ENCODE measurements at places on chromosomes 12 and 14. TPM values are rescaled to one million over a fixed set of nuclear protein-coding genes. Genes with fewer than 3 reads are reported as not detected.

- H3K36me3 ChIP-seq: no peaks in the 10 kb centered on the region
- H3K4me3 ChIP-seq: no peak overlapping the region
- H3K27ac ChIP-seq: no peak overlapping the region
- no peaks in the 10 kb centered on the region for H3K27me3 ChIP-seq
Measured at GRCh38 chr12:67545298-67545697, 103.2 kb upstream of the DYRK2 start.

- DNase-seq: no peak
- H3K4me1 ChIP-seq: peaks cover 6% of the 10 kb centered on the region
- no peaks in the 10 kb centered on the region for H3K36me3 ChIP-seq
- no peaks in the 10 kb centered on the region for H3K27me3 ChIP-seq
Measured at GRCh38 chr12:39405580-39405979, 37.3 kb downstream of the KIF21A start.

GRCh38 chr14:31700282-31701074, 139.3 kb downstream of the NUBPL start:
- peaks cover 23% of the 10 kb centered on the region for H3K36me3 ChIP-seq
- H3K27ac ChIP-seq: no peak overlapping the region
- DNase-seq: no peak
- H3K4me1 ChIP-seq: peaks cover 10% of the 10 kb centered on the region
- no peaks in the 10 kb centered on the region for H3K27me3 ChIP-seq
- H3K4me3 ChIP-seq: no peak overlapping the region

DNA sequence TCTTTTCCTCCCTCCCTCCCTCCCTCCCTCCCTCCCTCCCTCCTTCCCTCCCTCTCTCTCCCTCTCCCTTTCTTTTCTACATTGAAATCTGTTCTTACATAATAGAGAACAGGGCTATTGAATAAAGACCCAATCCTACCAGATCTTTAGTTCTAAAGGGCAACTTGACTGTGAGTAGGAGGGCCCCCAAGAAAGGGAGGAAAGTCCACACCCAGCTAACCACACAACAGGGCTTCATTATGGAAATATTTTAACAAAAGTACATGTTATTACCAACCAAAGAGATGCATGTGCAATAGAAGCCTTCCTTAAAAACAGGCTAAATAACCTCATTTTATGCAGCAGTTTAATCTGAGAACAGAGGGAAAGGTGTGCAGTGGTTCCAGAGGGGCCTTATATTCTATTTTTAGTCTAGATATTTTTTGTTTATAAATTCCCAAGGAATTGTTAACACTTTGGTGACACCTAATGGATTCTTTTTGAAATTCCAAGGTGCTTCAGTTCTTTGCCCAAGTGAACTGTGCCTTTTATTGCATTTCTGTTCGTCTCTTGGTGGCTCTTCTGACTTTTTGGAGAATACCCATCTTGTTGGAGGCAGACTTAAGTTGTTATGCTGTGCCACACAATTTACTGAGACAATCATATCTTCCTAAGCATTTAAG, 63.0 kb downstream of the GNS start:
- DNase-seq: no peak
- no peaks in the 10 kb centered on the region for H3K27me3 ChIP-seq
- H3K4me3 ChIP-seq: no peak overlapping the region
- H3K27ac ChIP-seq: no peak overlapping the region
- H3K36me3 ChIP-seq: peaks cover 20% of the 10 kb centered on the region

GRCh38 chr14:89578156-89578555, 161.1 kb upstream of the FOXN3 start:
- peaks cover 14% of the 10 kb centered on the region for H3K36me3 ChIP-seq
- no peak overlapping the region for H3K27ac ChIP-seq
- DNase-seq: no peak
- H3K4me1 ChIP-seq: peaks cover 36% of the 10 kb centered on the region
- H3K27me3 ChIP-seq: no peaks in the 10 kb centered on the region

DNA sequence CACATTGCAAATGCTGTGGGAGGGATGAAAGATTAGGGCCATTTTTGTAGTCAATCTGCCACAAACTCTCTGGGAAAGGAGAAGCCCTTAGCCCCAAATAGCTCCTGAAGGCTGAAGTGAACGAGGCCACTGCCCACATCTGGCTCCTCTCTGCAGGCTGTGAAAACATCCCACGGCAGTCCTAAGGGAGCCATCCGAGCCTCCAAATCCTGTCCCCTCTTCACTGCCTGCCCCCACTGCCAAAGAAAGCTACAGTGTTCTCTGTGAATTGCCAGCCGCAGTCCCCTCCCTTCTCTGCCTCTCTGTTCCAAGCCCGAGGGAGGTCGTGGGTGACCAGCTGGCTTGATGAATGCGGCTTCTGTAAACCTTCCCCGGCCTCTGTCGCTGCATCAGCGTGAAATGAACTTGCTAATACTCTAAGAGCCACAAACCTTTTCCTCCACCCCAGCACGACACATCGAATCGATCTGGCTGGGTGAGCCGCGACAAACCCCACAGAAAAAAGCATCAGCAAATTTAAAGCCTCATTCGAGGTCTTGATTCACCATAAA, 180.7 kb upstream of the NRXN3 start:
- no peaks in the 10 kb centered on the region for H3K27me3 ChIP-seq
- DNase-seq: no peak
- H3K36me3 ChIP-seq: no peaks in the 10 kb centered on the region
- peak overlapping the region; percentile 12 for H3K4me3 ChIP-seq
- H3K4me1 ChIP-seq: peaks cover 19% of the 10 kb centered on the region
- no peak overlapping the region for H3K27ac ChIP-seq

- H3K4me3 ChIP-seq: no peak overlapping the region
- no peaks in the 10 kb centered on the region for H3K36me3 ChIP-seq
- H3K4me1 ChIP-seq: no peaks in the 10 kb centered on the region
- no peak for DNase-seq
- H3K27me3 ChIP-seq: peaks cover 7% of the 10 kb centered on the region
- H3K27ac ChIP-seq: no peak overlapping the region
Measured at GRCh38 chr12:129483111-129483893, 420.5 kb downstream of the TMEM132D start.

DNA sequence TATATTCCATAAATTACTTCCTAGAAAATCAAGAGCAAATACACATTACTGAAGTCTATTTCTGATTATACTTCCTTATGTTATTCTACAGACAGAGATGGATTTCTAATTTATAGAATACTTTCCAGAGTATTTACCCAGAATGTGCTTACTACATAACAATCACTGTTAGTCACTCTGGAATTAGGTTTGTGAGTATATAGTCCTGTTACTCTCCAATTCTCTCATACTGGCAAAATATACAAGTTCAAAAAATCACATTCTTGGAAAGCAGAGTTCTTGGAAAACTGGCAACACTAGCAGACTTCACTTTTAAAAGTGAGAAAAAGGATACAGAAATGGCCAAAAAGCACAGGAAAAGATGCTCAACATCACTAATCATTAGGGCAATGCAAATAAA, 7.3 kb downstream of the PPP2R5E start:
- H3K27me3 ChIP-seq: no peaks in the 10 kb centered on the region
- H3K4me3 ChIP-seq: no peak overlapping the region
- H3K36me3 ChIP-seq: peaks cover 48% of the 10 kb centered on the region
- no peak overlapping the region for H3K27ac ChIP-seq
- no peak for DNase-seq

MUCL1 gene
- not detected for total RNA-seq

MGAT4C gene
- 6.3 TPM for total RNA-seq

LRTM2 gene
- total RNA-seq: 0.95 TPM

MEG3 gene
- 0.74 TPM for total RNA-seq

NFYB gene
- 23.0 TPM for total RNA-seq

ATG14 gene
- 12.2 TPM for total RNA-seq

CLEC9A gene
- not detected for total RNA-seq

TFCP2 gene
- total RNA-seq: 31.7 TPM

Measured in type B pancreatic cell (in vitro differentiated cells).